WERI-Rb-1 (cell line): ENCODE measurements at places on chromosomes 1 and 21.

- no peak for DNase-seq
These were observed 8.4 kb downstream of the LGR6 start for GRCh38 chr1:202201971-202202370.

DNA sequence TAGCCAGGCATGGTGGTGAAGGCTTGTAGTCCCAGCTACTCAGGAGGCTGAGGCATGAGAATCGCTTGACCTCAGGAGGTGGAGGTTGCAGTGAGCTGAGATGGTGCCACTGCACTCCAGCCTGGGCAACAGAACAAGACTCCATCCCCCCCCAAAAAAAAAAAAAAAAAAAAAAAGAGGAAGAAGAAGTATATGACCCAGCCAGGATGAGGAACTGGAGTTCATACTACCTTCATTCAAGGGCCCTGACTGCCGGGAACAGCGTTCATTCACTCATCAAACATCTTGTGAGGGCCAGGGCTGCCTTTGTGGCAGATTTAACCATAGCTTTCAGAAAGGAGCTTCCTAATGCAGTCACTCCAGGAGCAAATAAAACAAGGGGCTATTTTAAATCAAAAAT lies 127.6 kb downstream of the MRPS6 start:
- DNase-seq = no peak

DNA sequence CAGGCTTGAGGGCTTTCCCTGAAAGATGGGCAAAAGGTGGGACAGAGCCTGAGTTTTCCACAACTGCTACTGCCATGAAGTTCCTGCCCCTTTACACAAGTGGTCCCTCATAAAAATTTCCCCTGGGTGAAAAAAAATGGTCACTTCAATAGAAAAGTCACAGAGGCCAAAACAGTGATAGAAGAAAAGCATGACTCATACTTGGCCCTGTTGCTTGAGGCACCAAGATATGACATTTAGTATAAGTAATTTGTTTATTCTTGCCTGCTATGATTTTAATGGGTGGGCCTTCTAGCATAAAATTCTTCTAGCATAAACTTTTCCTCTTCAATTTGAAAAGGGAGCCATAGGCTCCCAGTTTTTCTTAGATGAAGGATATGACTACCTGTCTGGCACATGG lies 280.2 kb downstream of the DPYD start:
- no peak for DNase-seq

GRCh38 chr1:119732465-119733168 lies 20.9 kb downstream of the PHGDH start:
- no peak for DNase-seq

- peak; percentile 74 for DNase-seq
These were observed 645 bp upstream of the TLR5 start for GRCh38 chr1:223143537-223144248.

DNA sequence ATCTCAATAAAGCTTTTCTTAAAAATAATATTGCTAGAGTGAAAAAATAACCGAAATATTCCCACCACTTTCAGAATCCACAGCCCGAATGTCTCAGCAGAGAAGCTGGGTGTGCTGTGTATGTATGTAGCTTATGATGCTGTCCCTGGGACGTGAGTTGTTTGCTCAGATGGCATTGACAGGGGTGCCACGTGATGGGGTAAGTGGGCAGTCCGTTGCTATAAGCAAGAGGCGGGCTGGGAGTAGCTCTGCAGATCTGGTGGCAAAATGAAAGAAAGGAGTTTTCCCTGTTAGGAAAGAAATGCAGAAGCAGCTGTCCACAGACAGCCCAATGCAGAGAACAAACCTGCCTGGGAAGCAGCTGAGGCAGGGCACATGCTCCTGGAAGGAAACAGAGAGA lies 3.8 kb upstream of the FAM20B start:
- DNase-seq = no peak

DNA sequence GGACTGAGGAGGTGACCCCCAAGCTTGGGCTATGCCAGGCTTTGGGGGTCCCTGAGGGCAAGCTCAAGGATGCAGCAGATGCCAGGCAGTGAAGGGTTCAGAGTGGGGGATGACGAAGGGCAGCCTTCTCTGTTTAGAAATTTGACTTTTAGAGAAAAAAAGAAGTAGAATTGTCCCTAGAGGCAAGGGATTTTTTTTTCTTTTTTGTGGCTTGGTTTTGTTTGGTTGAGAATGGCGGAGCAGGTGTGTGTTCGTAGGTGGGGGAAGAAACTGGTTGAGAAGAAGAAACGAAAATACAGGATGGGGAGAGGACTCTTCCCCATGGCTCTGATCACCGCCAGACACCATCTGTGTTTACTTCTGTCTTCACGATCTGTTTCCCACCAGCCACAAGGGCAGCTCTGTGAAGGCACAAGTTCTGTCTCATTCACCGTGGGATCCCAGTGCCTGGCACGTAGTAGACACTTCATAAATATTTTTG lies 8.2 kb downstream of the PLA2G5 start:
- no peak for DNase-seq

DNA sequence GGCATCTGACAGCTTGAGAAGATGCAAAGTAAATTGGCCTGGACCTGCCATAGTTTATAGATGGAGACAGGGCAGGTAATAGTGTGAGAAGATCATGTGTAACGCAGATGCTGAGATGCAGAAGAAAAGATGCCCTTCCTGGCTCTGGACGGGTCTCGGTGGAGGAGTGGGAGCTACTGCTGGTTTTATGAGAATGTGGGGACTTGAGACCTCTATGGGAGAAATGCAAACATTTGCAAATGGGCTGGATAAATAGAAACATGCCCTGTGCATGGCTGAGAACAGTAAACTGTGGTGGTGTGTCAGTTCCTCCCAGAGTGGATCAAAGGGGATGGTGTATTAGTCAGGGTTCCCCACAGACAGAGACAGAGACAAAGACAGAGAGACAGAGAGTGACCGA lies 21.9 kb downstream of the UBASH3A start:
- no peak for DNase-seq

- no peak for DNase-seq
These were observed 5.8 kb downstream of the VASH2 start for GRCh38 chr1:212955961-212956620.

GRCh38 chr1:201632364-201632952 lies 93.5 kb downstream of the NAV1 start:
- DNase-seq = no peak

- no peak for DNase-seq
These were observed 44.9 kb upstream of the BARHL2 start for GRCh38 chr1:90761781-90762589.

DNA sequence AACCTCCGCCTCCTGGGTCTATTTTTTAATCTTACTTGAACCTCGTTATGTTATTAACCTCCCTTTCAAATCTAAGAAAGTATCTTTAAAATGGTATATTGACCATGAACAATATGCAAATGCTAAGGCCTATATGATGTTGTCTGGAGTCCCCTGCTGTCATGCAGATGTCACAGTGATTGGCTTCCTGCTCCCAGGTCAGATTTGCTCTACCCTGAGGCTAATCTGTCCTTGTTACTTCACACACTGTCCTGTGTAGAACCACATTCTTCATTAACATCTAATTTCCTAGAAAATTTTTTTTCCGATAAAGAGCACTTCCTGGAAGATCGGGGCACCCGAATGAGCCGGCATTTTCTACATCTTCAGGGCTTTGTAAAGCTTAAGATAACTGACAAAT lies 306.6 kb downstream of the MRPL39 start:
- no peak for DNase-seq

- no peak for DNase-seq
These were observed 384.9 kb downstream of the NCAM2 start for GRCh38 chr21:21383126-21383525.

- DNase-seq = peak; percentile 31
These were observed 62.6 kb upstream of the SPAG17 start for GRCh38 chr1:118247593-118247992.

- DNase-seq = no peak
These were observed 56.5 kb upstream of the BCAR3 start for GRCh38 chr1:93738075-93738622.

- no peak for DNase-seq
These were observed 3.4 kb upstream of the SLFNL1 start for GRCh38 chr1:41024953-41025352.

DNA sequence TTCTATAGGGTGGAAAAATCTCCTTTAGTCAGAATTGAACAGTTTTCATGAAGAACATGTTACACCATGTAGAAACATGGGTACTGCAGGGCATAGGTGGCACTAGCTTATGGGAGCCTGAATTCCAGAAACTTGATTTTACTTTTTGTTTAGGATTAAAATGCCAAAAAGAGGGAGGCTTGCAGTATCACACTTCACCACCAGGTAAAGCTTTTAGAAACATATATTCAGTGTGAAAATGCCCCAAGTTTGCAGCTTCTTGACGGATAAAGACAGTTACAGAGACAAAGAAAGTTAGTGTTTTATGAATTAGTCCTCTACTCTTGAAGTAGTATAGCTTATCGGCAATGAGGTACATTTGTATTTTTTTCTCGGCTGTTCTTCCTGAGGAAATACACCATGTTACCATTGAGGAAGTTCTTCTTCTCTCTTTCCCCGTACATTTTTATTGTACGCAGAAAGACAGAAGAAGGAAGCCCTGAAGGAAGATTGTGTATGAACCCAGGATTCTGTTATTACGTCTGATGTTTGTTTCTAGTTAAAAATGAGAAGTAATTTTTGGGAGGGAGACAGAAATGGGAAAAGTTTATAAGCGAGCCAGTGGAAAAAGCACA lies 66.1 kb downstream of the PBX1 start:
- DNase-seq = no peak

DNA sequence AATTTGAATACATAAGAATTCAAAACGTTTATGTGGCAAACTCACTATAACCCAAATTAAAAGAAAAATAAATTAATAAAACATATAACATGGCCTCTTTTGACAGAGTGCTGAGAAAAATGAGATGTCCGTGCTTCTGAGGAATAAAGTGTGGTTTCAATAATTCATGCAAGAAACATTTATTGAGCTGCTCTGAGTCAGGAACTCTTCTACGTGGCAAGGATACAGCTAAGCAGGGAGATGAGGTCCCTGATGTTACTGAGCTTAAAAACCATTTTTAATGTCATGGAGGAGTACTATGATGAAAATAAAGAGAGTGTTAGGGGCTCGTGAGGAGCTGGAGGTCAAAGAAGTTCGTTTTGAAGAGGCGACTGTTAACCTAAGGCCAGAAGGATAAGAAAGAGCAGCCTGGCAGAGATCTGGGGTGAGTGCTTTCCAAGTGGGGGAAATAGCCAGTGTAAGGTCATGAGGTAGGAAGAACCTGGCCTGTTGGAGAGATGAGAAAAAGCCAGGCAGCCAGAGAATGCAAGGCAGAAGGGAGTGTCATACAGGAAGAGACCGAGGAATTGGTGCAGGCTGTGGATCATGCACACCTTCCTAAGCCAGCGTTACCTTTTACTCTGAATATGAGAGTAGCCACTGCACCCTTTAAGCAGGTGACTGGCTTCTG lies 182.2 kb upstream of the DUSP10 start:
- no peak for DNase-seq

GRCh38 chr1:225424562-225425200 lies 3.2 kb downstream of the LBR start:
- DNase-seq = no peak

GRCh38 chr1:110462964-110463363 lies 12.0 kb downstream of the PROK1 start:
- DNase-seq = no peak

DNA sequence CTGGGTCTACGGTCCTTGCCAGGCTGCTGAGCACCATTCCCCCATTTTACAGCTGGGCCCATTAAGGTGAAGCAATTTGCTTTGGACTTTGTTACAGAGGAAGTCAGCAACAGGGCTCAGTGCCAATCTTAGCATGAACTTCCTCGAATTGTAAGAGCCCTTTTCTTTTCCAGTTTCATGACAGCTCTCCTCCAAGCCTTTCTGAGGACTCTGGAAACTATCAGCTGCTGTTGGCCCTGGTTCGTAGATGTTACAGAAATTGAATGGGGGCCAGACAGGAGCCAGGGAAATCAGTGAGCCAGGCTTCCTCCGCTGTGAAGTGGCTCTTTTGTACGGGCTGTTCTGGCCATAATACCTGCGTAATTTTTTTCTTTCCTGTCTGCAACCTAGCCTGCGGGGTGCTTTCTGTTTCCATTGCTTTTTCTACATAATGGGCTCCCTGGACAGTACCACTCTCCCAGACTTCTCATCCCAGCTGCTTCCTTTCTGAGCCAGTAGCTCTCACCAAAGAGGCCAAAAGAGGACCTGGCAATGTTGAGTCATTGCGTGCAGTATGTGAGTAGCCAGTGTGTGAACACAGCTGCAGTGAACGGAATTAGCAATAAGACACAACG lies 386.3 kb downstream of the DISC1 start:
- DNase-seq = no peak

DNA sequence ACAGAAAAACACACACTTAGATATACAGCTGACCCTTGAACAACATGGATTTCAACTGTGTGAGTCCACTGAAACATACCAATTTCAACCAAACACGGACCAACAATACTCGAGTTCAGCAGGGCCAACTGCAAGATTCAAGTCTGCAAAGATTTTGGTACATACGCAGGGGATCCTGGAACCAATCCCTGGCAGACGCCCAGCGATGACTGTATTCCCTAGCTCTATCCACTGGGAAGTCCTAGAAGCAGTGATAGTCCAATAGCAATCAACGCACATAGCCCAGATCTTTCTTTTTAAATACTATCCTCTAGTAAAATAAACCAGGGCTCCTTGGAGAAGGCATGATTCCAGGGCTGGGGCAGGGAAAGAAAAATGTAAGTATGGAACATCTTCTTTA lies 9.0 kb downstream of the DDX59 start:
- DNase-seq = no peak

- DNase-seq = no peak
These were observed 607.7 kb upstream of the USP24 start for GRCh38 chr1:55822891-55823290.

DNA sequence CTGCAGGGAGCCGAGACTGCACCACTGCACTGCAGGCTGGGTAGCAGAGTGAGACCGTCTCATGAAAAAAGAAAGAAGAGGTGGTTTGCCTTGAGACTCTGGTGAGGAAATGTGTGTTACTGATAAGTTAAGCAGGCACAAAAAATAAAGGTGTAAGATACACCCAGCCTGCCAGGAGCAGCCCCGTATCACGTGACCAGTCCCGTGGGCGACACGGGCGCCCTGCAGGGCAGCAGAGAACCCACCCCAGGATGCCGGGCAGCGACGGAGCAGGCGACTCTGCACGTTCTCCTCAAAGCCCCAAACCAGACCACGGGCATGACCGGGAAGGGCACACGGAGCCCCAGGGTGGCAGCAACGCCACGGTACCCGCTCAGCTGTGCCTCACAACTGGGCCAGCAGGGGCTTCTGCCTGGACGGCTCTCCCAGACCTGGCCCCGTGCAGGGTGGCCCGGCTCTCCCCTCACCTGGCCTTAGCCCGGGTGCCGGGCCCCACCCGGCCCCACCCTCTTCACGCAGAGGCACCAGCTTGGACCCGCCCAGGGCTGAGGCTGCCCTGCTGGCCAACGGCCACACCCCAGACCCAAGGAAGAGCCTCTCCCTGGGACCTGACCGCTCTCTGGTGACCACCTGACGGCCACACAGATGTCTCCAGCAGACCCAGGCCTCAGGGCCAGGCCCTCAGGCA lies 8.1 kb upstream of the TNFRSF4 start:
- DNase-seq = no peak

DNA sequence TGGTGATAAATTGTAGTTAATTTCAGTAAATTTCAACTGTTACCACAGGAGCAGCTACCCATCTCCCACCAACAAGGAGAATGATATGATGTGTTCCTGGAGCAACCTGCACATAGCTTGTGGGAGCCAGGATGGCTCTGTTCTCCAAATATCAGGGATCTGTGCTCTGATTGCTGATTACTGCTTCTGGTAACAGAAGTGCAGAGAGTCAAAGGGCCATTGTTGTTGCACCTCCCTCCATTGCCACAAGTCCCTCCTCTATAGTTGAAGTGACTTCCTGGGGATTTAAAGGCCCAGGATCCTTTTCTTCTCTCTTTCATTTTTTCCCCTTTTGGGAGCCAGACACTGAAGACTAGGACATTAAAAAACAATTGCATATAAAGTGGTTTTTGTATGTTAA lies 51.6 kb upstream of the HPDL start:
- DNase-seq = no peak
